ENCODE measurements at places on chromosomes 3 and 15.

GRCh38 chr3:52934630-52935530 lies 37.5 kb upstream of the STIMATE start:
- DNase-seq, result no peak

GRCh38 chr15:88049506-88049905 lies 207.0 kb downstream of the NTRK3 start:
- DNase-seq, result no peak

DNA sequence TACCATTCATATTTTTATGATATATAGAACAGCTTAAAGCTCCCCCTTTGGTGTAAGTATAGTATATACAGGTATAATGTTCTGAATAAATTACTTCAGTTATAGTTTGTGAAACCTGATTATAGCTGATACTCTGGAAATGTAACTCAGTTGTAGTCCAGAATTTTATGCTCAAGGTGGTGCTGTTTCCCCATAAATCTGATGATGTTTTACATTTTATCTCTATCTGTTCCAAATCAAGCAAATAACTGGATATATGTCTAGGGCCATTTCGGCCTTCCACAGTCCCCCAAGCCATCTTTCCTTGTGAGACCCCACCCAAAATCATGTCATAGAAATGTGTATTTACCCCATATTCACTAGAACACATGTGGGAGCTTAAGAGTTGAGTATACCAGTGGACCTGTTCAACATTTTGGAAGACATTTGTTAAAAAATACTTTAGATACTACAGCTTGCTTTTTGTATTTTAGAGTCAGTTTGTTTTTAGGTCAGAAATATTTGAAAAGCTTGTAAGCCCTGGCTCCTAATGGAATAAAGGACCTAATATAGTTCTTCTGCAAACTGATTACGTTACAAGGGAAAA lies 107.1 kb downstream of the ATG7 start:
- no peak for DNase-seq

GRCh38 chr15:96358821-96359615 lies 28.5 kb downstream of the NR2F2 start:
- DNase-seq, result no peak
